ENCODE measurements at places on chromosomes 4 and X. TPM values are rescaled to one million over a fixed set of nuclear protein-coding genes. Genes with fewer than 3 reads are reported as not detected.

DNA sequence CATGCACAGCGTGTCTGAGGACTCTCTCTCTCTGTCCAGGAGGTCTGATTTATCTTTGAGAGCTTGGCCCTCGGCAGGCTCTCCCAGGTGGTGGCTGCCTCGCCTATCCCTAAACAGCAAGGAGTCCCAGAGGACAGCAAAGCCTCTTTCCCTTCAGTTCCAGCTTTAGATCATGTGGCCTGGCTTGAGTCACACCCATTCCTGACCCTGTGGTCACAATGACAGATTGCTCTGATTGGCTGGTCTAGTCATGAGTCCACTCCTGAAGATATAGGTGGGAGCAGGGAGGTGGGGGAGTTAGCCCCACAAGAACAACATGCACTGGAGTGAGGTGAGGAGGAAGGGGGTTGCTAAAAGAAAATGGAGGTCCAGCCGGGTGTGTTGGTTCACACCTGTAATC is 12.1 kb upstream of the PORCN start:
- DNase-seq = no peak
- H3K27ac ChIP-seq = no peak overlapping the region
- no peak overlapping the region for H3K4me3 ChIP-seq
- no peaks in the 10 kb centered on the region for H3K27me3 ChIP-seq
- no peaks in the 10 kb centered on the region for H3K4me1 ChIP-seq

- no peaks in the 10 kb centered on the region for H3K27me3 ChIP-seq
- no peak overlapping the region for H3K27ac ChIP-seq
- no peaks in the 10 kb centered on the region for H3K36me3 ChIP-seq
Measured at GRCh38 chr4:142404191-142404611, 441.9 kb downstream of the INPP4B start.

DNA sequence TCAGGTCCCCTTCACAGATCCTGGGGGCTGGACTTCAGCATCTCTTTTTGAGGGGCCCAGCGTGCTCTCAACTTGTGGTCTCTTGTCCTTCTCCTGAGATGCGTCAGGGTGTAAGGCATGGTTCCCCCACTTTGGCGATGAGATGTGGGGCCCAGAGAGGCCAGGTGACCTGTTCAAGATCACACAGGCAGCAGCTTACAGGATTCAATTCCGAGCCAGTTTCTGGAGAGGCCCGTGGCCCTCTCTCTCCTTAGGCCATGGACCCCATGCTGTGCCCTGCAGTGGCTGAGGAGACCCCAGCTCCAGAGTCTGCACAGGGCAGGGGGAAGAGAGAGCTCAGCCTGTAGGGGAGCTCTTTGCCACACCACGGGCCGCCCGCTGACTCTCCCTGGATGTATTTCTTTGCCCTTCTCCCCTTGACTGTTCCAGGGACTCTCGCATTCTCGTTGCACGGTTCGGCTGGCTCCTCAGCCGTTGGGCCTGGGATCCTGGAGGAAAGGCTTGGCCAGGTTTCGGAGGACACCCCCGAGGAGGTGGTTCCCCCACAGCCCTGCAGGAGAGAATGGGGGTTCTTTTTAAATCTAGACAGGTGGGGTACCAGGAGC is 18.6 kb downstream of the NSG1 start:
- H3K27ac ChIP-seq = no peak overlapping the region
- H3K4me1 ChIP-seq = no peaks in the 10 kb centered on the region
- H3K27me3 ChIP-seq = no peaks in the 10 kb centered on the region
- DNase-seq = no peak

GRCh38 chr4:162770761-162771490 is 395.8 kb downstream of the NAF1 start:
- no peak for DNase-seq
- H3K4me3 ChIP-seq = no peak overlapping the region
- no peak overlapping the region for H3K27ac ChIP-seq
- H3K36me3 ChIP-seq = no peaks in the 10 kb centered on the region

Gene DCAF8L2
- not detected for total RNA-seq

Gene GJB1
- total RNA-seq = not detected

All from esophagus muscularis mucosa (tissue), 4 donors.